Non-pigmented ciliary epithelial cell (primary cell): ENCODE measurements at places on chromosomes 7 and 10.
A peak's percentile ranks its signal among the peaks of the same experiment; 100 is the strongest.

DNA sequence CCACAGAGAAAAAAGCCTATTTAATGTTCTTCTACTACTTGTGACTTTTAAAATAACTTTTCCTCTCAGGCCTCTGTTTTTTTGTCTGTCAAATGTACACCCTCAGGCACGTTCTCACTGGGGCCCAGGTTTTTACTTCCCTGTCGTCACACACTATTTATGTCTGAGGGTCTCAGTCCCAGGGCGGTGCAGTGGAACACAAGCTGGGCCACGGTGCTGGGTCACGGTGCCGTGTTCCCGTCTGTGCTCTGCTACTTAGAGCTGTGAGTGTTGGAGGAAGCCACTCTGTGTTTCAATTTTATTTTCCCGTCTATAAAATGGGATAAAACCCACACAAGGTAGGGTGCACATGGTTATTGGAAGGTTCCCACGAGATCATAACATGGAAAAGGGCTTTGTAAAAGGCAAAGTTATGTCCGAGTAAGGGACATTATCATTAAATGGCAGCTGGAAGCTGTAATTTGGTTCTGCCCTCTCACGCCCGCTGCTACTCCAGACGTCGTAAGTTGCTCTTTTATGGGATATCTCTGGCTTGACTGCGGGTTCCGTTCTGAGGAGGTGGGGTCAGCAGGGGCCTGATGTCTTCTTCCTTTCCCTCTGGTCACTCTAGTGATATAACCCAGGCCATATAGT, 25.2 kb downstream of the ZNF775 start:
- DNase-seq, result no peak

GRCh38 chr10:42937649-42938180, 139.2 kb upstream of the RET start:
- DNase-seq, result no peak

- DNase-seq, result no peak
These were observed 359.6 kb upstream of the MEOX2 start for GRCh38 chr7:16046041-16046440.

GRCh38 chr10:110275128-110275729, 29.5 kb downstream of the SMNDC1 start:
- DNase-seq, result no peak

- no peak for DNase-seq
These were observed 140.4 kb downstream of the DOCK4 start for GRCh38 chr7:112065758-112066157.

- DNase-seq, result no peak
These were observed 12.1 kb downstream of the SKIDA1 start for GRCh38 chr10:21513405-21513788.

DNA sequence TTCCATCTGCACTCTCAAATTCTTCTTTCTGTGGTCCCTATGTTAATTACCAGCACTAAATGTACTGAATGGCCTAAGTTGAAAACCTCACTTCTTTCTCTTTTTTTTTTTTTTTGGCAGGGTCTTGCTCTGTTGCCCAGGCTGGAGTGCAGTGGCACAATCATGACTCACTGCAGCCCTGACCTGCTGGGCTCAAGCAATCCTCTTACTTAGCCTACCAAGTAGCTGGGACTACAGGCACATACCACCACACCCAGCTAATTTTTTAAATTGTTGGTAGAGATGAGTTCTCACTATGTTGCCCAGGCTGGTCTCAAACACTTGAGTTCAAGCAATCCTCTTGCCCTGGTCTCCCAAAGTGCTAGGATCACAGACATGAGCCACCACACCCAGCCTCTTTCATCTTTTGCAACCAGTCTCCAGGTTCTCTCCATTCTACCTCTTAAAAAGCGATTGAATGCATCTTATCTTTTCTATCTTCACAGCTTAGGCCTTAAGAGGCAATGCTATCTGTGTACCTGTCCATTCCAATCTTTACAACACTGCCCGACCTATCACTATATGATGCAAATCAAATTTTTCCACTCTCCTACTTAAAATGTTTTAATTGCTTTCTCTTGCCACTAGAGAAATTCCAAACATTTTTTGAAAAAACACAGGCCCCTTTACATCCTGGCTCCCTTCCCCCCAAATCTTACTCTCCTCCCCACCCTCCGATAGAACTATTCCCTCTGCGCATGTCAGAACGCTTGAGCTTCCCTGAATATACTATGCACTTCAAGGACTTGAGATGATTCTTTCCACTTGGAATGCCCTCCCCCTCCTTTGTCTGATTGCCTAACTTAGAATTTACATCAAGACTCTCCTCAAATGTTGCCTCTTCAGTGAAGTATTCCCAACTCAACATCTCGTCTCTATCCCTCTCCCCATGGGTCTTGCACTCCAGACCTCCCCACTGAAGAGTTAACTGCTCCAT, 6.0 kb downstream of the ICA1 start:
- DNase-seq, result no peak

DNA sequence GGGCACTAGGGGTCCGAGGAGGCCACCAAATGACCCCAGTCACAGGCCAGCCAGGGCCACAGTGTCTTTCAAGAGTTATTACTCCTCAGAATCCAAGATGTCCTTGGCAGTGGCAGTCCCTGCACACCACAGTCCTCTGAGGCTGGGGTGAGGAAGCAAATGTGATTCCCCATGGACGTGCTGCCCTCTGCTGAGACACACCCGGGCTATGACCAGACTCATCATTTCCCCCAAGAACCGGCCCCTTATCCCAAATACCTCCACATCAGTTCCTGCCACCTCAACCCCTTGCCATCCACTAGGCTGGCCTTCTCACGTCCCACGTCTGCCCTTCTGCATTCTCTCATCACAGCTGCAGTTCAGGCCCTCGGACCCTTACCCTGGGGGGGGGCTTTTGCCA, 5.0 kb downstream of the PRKAG2 start:
- DNase-seq, result no peak

DNA sequence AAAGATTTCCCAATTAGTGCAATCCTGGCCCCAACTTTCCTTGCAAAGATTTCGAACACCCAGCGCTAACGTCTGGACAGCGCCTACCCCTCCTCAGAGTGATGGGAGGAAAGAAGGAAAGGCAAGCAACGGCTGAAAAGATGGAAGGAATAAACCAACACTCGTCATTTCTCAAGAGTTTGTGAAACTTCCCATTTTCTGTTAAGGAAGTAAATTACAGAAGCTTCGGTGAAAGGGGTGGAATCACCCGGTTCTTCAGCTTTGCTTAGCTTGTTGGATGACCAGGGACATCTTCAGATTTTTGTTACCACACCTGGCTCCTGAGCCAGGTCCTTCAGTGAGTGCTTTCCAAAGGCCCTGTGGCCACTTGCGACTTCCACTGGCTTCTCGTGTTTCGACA, 313.1 kb downstream of the SKIDA1 start:
- no peak for DNase-seq

DNA sequence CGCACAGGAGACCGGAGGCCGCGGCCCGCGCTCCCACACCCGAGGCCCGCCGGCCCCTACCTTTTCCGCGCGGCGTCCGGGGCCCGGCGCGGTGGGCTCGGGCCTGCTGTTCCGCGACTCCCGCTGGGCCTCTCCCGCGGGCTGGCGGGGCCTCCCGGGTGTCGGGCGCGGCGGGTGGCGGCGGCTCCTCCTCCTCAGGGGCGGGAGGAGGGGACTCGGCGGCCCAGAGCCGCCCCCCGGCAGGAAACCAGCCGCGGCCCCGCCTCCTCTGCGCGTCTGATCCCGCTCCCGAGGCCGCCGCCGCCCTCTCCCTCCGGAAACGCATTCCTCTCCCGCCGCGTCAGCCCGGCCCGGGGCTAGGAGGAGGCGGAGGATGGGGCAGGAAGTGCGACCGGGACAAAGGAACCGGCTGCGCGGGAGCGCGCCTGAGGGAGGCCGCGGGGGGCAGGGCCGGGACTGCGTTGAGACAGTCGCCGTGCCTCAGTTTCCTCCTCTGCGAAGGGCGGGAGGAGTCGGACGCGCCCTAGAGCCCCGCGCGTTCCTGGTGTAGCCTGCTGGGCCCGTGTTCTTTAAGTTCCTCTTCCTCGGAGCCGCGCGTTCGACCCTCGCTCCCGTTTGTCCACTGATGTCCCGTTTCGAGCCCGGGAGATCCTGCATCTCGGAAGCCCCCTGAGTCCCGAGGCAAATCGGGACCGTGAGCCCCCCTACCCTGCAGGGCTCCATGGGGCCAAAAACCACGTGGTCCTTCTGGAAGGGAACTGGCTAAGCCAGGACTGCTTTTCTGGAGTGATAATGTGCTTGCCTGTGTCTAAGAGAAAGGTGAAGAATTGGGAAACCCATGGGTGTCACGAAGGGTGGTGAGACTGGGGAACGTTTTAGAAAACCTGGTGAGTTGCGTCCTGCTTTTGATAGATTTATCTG, at the start of gene ITGB1:
Gene ITGB1 (minus strand): TSS at position 146 of the 921 bp plus-strand sequence. CDS start 22,672 bp downstream, outside the sequence.
- peak; percentile 71 for DNase-seq

DNA sequence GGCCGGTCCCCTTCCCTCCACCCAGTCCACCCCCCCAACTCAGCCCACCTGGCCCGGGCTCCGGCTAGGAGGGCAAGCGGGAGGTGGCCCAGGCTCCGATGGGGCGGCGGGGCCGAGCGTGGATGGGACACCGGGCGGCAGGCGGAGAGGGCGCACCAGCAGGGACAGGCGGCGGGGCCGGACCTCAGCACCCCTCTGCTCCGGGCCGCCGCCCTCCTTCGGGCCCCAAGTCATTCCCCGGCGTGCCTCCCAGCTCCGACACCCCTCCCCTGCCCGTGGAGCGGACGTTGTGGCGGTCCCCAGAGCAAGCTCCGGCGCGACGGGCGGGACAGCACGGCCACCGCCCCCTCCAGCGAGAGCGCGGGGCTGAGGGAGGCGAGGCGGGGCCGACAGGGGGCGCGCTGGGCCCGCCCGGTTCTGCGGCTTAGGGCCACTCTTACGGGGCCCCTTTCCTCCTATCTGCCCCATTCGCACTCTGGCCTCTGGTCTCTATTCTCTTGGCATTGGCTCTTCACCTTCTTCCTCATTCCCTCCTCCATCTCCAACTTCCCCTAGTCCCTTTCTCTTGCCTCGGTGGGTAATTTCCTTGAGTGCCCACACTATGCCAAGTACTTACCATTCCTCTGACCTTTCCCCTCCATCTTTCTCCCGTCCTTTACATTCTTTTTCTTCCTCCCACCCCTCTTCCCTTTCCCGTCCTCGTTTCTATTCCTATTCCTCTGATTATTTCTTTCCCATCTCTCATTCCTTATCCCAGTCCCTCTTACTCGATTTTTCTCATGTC, 701 bp upstream of the GBX1 start:
- DNase-seq, result no peak

DNA sequence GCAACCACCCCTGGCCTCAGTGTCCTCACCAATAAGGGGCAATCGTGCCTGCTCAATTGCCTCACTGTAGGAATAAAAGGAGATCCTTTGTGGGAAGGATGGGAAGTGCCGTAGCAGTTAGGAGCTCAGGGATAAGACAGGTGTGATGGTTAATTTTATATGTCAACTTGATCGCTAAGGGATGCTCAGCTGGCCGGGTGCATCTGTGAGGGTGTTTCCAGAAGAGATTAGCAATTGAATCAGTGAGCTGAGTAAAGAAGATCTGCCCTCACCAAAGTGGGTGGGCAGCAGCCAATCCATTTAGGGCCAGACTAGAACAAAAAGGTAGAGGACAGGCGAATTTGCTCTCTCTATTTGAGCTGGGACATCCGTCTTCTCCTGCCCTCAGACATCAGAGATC, 46.3 kb downstream of the BUB3 start:
- DNase-seq, result no peak

GRCh38 chr10:117457932-117458331, 82.7 kb upstream of the PDZD8 start:
- DNase-seq, result no peak

DNA sequence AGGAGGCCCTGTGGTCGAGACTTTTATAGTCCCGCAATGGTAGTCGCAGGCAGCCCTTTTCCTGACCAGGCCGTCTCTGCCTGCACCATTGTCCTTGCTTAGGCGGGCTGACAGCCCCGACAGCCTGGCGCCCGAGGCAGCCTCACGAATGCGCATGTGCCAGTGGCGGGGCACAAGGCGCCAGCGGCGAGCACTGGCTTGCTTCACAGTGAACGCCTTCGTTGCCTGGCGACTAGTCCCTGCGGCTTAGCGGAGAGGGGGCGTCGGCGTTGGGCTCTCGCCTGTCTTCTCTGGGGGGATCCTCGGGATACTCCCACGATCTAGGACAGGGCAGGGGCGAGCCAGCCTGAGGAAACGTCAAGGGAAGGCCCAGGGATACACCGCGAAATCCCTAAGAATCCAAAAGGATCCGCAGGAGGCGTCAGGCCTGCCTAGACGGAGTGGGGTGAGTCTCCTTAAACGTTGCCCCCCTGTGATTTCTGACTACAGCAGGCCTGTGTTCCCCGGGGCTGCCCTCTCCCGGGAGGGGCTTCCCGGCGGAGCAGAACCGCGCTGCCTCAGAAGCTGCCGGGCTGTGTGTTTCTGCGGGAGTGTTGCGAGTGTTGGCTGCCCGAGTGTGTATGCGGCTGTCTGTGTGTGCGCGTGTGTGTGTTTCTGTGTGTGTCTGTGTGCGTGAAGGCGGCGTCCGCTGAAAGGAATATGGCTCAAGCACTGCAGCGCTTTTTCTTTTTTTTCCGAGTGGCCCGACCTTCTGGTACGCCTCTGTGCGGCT, 20.5 kb upstream of the ZNF273 start:
- no peak for DNase-seq

GRCh38 chr10:21202776-21203462, 305.8 kb upstream of the NEBL start:
- no peak for DNase-seq

DNA sequence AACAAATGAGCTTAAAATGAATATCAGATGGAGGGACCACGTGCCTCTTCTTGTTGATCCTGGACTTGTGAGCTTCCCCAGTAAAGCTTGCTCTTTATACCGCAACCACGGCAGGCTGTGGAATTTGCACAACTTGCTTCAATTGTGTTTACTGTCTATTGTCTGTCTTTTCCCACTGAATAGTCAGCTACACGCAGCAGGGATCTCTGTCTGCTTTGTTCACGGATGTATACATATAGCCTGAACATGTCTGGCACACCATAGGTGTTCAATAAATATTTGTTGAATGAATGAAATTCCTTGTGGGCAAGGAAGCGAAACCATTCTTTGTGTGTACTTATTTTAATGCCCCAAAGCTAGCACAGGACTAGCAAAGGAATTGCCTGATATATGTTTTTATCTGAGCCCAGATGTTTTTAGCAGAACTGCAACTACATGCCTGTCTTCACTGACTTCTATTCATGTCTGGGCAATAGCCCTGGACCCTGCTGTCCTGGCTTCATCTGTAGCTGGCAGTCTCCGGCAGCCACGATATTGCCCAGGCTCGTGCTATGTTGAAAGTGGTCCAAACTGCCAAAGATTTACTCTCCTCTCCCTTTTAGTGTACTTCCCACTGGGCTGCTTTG, 29.9 kb upstream of the IFRD1 start:
- DNase-seq, result no peak

GRCh38 chr10:12243864-12244620, 48.1 kb downstream of the CDC123 start:
- no peak for DNase-seq
